ENCODE measurements at places on chromosomes 3 and 15.
A peak's percentile ranks its signal among the peaks of the same experiment; 100 is the strongest.

- no peak for DNase-seq
Observed at GRCh38 chr3:12286927-12287726, 1.7 kb upstream of the PPARG start.

DNA sequence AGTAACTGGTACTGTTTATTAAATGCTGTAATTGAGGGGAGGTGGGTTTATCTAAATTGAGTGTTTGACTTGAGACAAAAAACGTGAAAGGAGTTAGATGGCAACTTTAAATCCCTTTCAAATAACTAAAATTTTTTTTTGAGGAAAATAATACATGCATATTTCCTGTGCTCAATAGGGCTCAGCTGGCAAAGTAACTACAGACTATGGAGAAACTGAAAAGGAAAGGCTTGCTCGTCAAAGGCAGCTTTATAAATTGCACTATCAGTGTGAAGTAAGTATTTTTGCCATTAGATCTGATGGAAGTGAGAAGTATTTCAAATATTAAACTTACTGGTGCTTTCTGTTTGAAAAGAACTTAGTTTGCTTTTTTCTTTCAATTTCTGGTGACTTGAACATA is 72.2 kb downstream of the DZIP3 start:
- DNase-seq = no peak

DNA sequence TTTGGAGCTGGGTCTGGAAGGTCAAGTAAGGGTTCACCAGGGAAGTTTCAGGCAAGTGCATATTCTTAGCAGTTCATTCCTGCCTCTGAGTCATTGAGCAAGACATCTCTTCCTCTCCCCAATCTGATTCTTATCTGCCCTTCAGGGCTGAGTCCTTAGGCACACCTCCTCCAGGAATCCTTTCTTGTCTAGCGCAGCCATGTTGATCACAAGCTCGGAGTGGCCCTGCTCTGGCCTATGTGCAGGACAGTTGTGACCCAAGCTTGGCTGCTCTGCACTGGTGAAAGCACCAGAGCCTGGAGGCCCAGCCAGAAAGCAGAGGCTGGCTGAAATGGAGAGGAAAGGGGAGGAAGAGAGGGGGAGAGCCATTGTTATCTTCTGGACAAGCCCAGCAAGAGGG is 30.9 kb upstream of the MRPS22 start:
- peak; percentile 36 for DNase-seq

- DNase-seq = no peak
Observed at GRCh38 chr15:67064607-67065530, 533 bp upstream of the SMAD3 start.

GRCh38 chr3:37162501-37163245 is 11.7 kb downstream of the LRRFIP2 start:
- DNase-seq = no peak

DNA sequence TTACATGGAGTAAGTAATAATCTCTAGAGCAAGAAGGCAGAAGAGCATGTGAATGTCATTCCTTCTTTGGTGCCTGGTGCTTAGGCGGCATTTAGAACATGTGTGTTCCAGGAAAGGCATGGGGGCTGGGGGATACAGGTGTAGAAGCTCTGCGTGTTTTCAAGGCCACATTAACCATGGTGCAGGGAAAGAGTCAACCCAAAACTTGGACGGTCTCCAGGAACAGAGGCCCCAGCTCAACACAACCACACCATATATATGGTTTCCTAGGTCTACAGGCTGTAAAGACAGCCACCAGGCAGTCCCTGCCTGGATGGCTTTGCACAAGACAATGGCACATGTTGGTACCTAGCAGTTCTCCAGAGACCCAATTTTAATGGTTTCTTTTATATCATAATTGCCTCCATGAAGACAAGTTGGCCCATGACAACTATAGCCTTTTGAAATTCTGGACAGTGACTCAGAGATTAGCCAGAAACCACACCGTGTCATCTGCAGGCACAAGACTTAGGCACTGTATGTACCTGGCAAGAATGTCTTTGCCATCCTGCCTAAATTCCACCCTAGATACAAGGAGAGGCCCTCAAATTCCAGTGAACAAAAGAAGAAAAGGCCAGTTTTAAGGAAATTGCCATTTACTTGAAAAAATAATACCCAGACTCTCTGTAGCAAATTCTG is 25.0 kb upstream of the DGKG start:
- DNase-seq = no peak

GRCh38 chr3:129282727-129283327 is 4.2 kb downstream of the HMCES start:
- peak; percentile 64 for DNase-seq

DNA sequence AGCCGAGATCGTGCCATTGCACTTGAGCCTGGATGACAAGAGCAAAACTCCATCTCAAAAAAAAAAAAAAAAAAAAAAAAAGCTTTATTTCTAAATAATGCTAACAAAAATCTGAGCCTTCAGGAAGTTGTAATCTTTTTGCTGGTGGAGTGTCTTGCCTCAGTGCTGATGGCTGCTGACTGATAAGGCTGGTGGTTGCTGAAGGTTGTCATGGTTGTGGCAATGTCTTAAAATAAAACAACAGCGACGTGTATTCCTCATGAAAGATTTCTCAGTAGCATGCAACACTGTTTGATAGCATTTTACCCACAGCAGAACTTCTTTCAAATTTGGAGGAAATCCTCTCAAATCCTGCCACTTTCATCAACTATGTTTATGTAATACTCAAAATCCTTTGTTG is 77.4 kb upstream of the PTPRG start:
- no peak for DNase-seq

DNA sequence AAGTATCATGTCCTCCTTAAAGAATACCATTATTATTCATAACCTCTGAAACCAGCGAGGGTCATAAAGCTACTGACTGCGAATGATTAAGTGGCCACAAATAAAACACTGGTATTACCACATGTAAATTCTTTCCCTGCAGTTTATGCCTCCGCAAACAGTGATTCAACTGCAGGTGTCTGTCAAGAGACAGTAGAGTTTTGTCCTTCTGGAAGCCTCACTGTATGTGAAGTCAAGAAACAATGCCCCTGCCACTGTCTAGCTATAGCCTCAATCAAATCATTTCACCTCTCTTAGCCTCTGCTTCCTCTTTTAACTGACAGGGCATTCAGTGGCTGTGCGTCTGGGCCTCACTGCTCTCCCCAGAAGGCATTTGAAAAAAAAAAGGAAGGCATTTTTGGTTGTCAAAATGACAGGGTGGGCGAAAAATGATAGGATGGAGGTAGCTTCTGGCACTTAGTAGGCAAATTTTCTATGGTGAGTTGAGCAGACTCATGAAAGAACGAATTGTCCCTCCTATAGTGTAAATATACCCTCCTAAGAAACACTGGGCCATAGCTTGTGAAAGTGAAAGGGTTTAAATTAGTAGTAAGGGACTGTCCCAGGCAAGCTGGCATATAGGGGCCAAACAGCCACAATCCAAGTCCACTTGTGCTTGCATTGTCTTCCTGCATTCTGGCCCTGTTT is 66.7 kb downstream of the FILIP1L start:
- DNase-seq = peak; percentile 64

DNA sequence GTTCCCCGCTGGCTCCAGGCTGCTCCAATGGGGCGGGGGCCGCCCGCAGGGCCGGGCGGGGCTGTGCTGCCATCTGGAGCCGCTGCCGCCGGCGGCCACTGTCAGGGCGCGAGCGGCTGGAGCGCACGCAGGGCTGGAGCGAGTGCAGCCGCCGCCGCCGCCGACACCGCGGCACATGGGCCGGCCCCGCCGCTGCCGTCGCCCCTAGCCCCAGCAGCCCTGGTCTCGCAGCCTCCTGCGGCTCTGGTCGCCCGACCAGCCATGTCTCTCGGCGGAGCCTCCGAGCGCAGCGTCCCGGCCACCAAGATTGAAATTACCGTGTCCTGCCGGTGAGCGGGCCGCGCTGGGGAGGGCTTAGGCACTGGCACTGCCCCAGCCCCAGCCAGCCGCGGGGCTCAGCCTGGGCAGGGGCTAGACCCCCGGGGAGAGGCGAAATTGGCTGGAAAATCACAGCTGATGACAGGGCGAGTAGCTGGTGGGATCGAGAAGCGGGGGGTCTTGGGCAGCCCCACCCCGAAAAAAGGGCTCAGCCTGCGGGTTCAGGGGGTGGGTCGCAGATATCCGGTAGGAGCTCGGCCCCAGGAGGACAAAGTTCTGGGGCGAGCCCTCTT is at the start of gene CPNE9:
Gene CPNE9 (plus strand): TSS at position 98 of the 611 bp plus-strand sequence. CDS start 164 bp downstream, at position 262.
- DNase-seq = no peak

DNA sequence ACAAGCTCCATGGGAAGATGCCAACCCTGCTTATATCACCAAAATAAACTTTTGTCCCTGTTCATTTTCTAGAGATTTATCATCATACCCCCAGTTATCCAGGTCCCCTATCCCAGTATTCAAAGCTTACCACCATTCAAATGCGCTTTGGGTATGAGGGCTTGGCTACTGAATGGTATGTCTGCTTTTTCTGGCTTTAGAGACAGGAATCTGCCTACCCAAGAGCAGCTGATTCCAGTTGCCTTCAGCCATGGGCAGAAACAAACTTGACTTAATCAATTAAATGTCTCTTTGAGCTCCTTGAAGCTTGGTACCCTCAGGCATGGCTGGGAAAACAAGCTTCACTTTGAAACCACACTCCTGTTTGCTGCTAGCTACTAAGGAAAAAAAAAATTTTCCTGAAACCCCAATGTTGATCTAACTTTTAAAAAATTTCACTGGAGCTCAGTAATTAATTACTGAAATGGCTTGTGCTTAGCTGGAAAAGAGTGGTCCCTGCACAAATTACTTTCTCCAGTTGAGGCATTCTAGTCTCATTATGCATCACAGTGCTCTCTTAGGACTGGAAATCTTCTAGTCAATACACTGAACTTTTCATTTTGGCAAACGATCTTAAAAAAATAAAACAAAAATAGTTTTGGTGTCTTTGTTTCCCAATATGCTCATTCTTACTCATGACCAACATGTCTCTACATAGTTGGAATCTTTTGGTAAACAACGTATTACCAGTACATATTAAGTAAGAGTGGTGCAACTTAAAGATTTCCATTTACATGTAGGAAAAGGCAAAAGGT is 242.8 kb downstream of the DTWD1 start:
- DNase-seq = peak; percentile 72
